ENCODE measurements at places on chromosomes 1 and 21.

GRCh38 chr1:203117611-203118575 is 9.6 kb upstream of the ADORA1 start:
- no peak overlapping the region for H3K27ac ChIP-seq
- H3K36me3 ChIP-seq, result no peaks in the 10 kb centered on the region
- peaks cover 71% of the 10 kb centered on the region for H3K27me3 ChIP-seq
- H3K4me1 ChIP-seq, result peaks cover 6% of the 10 kb centered on the region
- H3K4me3 ChIP-seq, result no peak overlapping the region

DNA sequence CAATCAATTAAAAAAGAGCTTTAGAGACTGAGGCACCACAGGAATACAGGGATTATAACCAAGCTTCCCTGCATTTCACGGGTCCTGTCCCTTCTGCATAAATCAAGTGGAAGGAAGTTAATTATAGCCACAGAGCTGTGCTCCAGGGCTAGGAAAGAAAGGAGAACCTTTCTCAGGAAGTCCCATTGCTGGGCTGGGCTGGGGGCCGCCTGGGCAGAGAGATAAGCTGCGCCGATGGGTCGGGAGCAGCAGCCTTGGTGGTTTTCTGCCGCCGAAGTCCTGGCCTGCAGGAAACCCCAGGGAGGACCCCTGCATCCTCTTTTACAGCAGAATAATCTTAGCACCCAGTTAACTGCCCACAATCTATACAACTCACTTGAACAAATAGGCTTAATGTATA is 12.6 kb upstream of the CD34 start:
- H3K36me3 ChIP-seq, result no peaks in the 10 kb centered on the region
- DNase-seq, result no peak
- H3K27me3 ChIP-seq, result no peaks in the 10 kb centered on the region

DNA sequence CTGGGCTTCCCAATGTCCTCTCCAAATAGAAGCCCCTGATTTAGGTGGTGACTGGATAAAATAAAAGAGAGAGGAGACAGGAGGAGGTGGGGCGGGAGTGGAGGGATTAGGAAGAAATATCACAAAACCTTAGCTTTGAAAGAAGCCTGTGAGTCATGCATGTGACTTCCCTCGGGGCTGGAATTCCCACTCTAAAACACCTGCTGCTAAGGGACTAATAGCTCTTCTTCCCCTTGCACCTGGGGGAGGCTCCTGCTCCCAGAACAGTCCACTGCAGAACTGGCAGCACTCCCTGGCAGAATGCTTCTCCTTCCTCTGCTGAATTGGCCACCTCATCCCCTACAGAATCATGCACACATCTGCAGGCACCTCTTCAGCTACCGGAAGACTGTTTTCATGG is 207.2 kb downstream of the ATG4C start:
- no peaks in the 10 kb centered on the region for H3K4me1 ChIP-seq
- DNase-seq, result no peak
- H3K27ac ChIP-seq, result no peak overlapping the region
- peaks cover 7% of the 10 kb centered on the region for H3K27me3 ChIP-seq
- no peaks in the 10 kb centered on the region for H3K36me3 ChIP-seq

- no peak for DNase-seq
- H3K27me3 ChIP-seq, result no peaks in the 10 kb centered on the region
- no peaks in the 10 kb centered on the region for H3K4me1 ChIP-seq
- H3K27ac ChIP-seq, result no peak overlapping the region
- H3K36me3 ChIP-seq, result no peaks in the 10 kb centered on the region
Measured at GRCh38 chr21:9837946-9838737, 683.2 kb upstream of the TPTE start.

- H3K36me3 ChIP-seq, result no peaks in the 10 kb centered on the region
- DNase-seq, result no peak
- H3K27ac ChIP-seq, result no peak overlapping the region
- H3K27me3 ChIP-seq, result no peaks in the 10 kb centered on the region
Measured at GRCh38 chr1:119294722-119295121, 73.9 kb upstream of the HAO2 start.

DNA sequence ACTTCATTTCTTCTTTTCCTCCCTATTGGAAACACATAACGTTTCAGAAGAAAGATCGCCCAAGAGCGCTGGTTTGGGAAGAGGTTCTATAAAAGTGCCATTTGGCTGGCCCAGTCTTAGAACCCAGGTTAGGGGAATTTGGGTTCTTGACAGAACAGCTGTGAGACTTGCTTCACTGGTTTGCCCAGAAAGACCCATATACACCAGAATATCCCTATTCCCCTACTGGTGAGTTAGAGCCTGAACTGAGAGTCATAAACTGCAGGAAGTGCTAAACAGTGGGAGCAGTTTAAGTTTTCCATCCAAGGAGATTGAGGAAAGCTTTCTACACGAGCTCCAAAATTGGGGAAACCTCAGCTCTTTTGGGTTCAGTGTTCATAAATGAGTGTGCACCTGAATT is 275.2 kb downstream of the VAV3 start:
- no peak overlapping the region for H3K4me3 ChIP-seq
- no peak overlapping the region for H3K27ac ChIP-seq
- no peaks in the 10 kb centered on the region for H3K27me3 ChIP-seq
- H3K4me1 ChIP-seq, result peaks cover 11% of the 10 kb centered on the region

DNA sequence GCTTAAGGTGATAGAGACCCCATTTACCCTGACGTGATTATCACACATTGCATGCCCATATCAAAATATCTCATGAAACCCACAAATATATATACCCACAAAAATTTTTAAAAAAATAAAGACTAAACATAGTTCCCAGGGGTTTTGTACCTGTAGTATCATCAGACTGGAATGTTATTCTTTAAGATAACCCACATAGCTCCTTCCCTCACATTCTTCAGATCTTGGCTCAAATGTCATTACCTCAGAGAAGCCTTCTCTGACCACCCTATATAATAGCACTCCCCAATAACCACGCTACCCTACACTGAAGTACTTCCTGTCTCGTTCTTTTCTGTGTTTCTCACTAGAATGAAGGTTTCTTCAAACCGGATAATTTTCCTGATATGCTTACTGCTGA is 138.3 kb upstream of the SNX7 start:
- H3K27ac ChIP-seq, result no peak overlapping the region
- H3K27me3 ChIP-seq, result no peaks in the 10 kb centered on the region
- no peak overlapping the region for H3K4me3 ChIP-seq
- no peaks in the 10 kb centered on the region for H3K36me3 ChIP-seq
- DNase-seq, result no peak

- peaks cover 39% of the 10 kb centered on the region for H3K4me1 ChIP-seq
- H3K27ac ChIP-seq, result no peak overlapping the region
- no peaks in the 10 kb centered on the region for H3K27me3 ChIP-seq
- no peak for DNase-seq
- no peak overlapping the region for H3K4me3 ChIP-seq
Measured at GRCh38 chr1:226886122-226886901, 15.9 kb downstream of the PSEN2 start.

GRCh38 chr1:147750618-147751217 is 9.7 kb downstream of the GJA5 start:
- no peaks in the 10 kb centered on the region for H3K36me3 ChIP-seq
- H3K27me3 ChIP-seq, result peaks cover 5% of the 10 kb centered on the region
- no peak for DNase-seq
- no peak overlapping the region for H3K4me3 ChIP-seq
- H3K27ac ChIP-seq, result no peak overlapping the region

GRCh38 chr1:234963180-234963903 is 165.3 kb downstream of the TOMM20 start:
- no peak overlapping the region for H3K4me3 ChIP-seq
- H3K27me3 ChIP-seq, result no peaks in the 10 kb centered on the region
- peaks cover 68% of the 10 kb centered on the region for H3K4me1 ChIP-seq
- peak overlapping the region; percentile 50 for H3K27ac ChIP-seq

GRCh38 chr1:196546272-196547111 is 61.7 kb downstream of the KCNT2 start:
- H3K4me1 ChIP-seq, result no peaks in the 10 kb centered on the region
- H3K27ac ChIP-seq, result no peak overlapping the region
- H3K4me3 ChIP-seq, result no peak overlapping the region
- H3K27me3 ChIP-seq, result no peaks in the 10 kb centered on the region
- no peaks in the 10 kb centered on the region for H3K36me3 ChIP-seq

- no peaks in the 10 kb centered on the region for H3K4me1 ChIP-seq
- no peak overlapping the region for H3K4me3 ChIP-seq
- H3K27me3 ChIP-seq, result no peaks in the 10 kb centered on the region
- DNase-seq, result no peak
Measured at GRCh38 chr1:114108751-114109255, 44.9 kb downstream of the SYT6 start.
